A172 (cell line): ENCODE measurements at places on chromosomes 11 and 22. TPM values are rescaled to one million over a fixed set of nuclear protein-coding genes. Genes with fewer than 3 reads are reported as not detected.

DNA sequence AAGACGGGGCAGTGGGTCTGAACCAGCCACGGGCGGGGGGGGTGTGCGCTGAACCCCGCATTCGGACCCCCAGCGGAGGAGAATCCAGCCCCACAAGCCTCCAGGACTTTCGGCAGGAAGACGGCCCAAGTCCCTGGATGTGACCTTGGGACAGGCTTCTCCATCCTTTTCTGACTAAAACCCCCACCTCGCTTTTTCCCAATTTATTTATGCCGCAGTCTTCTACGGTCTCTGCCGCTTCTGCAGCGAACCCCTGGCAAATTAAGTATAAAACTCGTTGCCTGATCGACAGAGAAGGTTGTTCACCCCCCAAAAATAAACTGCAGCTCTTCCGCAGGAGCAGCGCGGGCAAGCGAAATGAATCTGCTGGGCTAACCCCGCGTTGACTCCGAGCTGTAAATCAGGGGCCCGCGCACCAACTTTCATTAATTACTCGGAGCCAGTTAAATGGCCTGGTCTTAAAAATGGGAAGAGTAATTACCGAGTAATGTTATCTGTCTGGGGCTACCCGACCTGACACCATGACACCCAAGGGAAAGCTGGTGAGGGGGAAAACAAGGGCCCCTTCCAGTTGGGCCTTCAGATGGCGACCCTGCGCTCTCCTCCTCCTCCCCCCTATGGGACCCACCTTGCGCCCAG lies 6.6 kb downstream of the WT1 start:
- DNase-seq: no peak

DNA sequence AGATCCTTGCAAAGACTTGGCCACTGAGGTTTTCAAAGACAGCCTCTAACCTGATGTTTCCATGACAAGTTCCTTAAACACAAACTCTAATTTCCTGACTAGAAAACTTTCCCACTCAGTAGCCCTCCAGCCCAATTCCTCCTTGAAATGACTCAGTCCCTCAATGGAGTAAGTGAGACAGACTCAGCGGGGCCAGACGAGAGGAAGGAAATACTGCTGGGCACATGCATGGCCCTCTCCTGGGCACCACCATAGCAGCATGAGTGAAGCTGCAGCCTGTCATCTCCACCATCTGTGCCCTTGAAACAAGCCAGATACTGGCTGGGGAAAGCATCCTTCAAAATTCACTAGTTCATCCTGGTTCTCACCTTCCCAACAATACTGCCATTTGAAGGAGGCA lies 76.2 kb upstream of the GDPD4 start:
- no peak for DNase-seq

DNA sequence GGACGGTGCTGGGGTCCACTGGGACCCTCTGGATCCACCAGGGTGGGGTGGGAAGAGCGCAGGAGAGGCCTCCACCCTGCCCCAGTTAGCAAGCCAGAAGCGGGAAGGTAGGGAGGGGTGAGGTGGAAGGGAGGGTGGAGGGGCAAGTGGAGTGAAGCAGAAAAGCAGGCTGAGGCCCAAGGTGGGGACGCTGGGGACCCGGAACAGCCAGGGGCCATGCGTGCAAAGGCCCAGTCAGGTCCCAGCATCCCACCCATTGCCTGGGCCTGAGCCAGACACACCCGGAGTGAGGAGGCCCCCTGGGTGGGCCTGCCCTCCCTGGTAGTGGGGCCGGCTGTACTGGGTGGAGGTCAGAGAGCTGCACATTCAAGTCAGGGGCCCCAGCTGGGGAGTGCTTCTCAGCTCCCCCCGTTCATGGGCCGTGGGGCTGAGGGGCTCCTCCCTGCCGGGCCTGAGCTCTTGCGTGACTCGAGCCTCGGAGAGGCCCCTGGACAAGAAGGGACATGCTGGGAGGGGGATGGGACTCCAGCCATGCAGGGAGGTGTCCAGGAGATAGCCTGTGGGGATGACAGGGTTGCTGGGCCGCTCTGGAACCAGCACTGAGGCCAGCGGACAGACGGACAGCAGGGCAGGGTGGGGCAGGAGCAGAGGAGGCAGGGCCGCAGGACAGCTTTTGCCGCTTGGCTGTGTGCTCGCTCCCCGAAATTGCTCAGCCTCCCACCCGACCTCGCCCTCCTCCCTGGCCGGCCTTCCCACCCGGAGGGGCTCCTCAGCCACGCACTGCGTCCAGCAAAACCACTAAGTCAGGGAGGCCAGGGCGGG lies 7.7 kb downstream of the TNNT3 start:
- no peak for DNase-seq

DNA sequence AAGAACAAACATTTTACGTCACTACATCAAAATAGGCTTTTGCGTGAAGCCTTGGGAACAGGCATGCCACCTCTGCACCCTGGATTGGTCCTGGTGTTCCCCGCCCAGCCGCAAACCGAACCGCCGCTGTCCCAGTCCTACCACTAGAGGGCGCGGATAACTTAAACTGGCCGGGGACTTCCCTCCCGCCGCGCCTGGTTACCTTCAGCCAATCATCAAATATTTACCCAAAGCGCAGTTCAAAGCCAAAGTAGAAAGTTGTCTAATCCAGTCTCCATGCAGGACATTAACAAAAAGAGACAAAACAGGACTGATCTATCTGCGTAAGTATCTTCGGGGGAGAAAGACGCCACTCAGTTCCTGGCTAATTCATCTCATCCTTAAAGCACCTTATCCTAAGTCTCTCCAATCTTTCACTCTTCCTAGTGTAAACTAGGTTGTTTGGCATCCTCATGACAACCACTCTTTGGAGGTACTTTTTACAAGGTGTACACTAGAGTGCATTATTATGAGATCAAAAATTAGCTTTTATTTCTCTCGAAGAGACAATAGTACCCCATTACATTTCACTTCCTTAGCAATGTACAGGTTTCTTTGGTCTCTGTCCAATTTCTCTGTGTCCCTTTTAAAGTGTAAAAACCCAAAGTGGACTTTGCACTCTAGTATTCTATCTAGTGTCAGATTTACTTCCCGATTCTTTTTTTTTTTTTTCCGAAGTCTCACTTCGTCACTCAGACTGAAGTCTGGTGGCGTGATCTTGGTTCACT lies 3.9 kb upstream of the CRY2 start:
- DNase-seq: peak; percentile 85

DNA sequence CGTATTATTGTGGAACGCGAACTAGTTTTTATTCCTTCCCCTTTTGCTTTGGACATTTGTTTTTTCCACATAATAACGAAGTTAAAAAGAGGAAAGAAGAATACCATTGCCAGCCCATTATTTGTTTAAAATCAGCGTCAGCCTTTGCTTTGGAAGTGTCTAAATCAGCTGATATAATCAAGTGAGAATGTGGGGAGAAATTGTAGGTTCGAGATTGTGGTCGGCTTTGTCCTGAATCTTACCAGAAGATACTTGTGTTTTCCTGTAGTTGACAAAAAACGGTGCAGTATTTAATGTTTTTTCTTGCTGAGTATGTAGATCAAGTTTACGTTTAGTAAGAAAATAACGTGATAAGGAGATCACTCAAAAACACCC lies 935 bp downstream of the ZNF143 start:
- peak; percentile 45 for DNase-seq

- no peak for DNase-seq
Measured at GRCh38 chr11:8865304-8865703, 45.7 kb upstream of the AKIP1 start.

DNA sequence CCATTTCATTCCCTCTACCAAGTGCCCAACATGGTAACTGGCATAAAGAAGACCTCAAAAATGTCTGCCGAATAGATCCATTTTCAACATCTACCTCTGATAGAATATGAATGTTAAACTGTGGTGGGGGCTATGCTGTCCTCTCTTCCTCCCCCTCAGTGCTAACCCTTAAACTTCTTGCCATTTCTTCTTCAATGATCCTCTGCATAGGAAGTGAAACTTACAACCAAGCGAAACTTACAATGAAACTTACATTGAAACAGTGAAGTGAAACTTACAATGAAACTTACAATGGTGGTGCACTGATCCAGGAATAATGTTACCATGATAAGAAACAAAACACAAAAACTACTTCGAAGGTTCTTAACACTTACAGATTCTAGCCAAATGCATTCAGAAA lies 4.7 kb downstream of the RTCB start:
- no peak for DNase-seq

GRCh38 chr11:95796501-95796900 lies 6.2 kb downstream of the CEP57 start:
- DNase-seq: no peak

- no peak for DNase-seq
Measured at GRCh38 chr11:80960381-80961029, 1519.7 kb upstream of the TENM4 start.

DNA sequence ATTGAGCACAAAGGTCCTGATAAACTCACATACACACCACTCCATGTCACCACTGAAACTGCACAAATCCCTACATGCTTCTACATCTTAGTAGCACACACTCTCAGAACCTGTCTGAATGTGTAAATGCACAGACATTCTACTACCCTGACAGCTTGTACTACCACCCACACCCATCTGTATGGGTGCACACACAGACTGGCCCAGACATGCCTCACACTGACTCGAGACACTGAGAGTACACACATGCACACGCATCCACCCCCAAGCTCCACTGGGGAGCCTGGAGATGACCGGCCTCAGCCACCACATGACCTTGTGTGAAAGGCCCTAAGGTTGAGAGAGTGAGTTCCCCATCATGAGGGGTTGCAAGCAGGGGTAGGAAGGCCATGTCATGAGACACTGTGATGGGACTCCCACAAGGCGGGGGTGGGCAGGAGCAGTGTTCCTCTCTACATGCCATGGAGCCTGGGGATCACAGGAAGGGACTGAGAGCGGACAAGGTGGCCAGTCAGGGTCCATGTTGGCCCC lies 28.1 kb downstream of the ARAP1 start:
- no peak for DNase-seq

DNA sequence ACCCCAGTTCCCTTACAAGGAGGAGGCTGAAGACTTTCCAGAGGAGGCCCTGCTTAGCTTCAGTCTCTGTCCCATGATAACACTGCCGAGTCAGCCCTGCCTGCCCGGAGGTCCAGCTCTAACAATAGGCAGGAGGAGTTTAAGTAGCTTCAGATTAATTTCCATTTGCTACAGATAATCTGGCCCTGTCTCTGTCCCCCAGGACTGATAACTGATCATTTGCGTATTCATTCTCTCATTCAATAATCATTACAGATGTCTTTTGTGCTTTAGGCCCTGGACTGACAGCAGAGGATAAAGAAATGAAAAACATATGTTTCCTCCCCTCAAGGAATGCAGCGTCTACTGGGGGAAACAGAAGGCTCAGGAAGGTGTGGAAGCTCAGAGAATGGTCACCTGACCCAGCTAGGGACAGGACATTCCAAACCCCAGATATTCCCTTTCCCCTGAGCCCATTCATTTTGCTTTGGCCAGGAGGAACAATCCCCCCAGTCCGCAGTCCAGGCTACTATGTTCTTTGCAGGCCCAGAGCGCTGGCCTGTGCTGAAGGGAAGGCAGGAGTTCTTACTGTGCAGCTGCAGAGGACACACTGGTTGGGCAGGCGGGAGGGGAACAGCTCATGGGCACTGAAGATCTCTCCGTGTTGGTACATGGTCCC lies 20.8 kb downstream of the CHRDL2 start:
- DNase-seq: no peak

Gene GGTLC2
- not detected in 2 replicates for total RNA-seq

Gene KCNJ1
- total RNA-seq: not detected in 2 replicates

Gene NNMT
- 109 and 204 TPM in 2 replicates for total RNA-seq

Gene MRGPRX4
- total RNA-seq: not detected in 2 replicates

Gene BBOX1
- total RNA-seq: not detected in 2 replicates

Gene C11orf21
- 2.0 and 2.8 TPM in 2 replicates for total RNA-seq

Gene GAL
- 0.57 TPM in 1 of 2 replicates, not detected in the other for total RNA-seq

Gene ART1
- total RNA-seq: not detected in 2 replicates

Gene NECTIN1
- 2.9 and 3.0 TPM in 2 replicates for total RNA-seq

Gene NDUFC2
- 174 and 231 TPM in 2 replicates for total RNA-seq

Gene TUBA8
- total RNA-seq: 0.29 and 1.3 TPM in 2 replicates

Gene COMT
- 91.9 and 130 TPM in 2 replicates for total RNA-seq
